ENCODE measurements at places on chromosomes 4 and X.
A peak's percentile ranks its signal among the peaks of the same experiment; 100 is the strongest.

- no peak for DNase-seq
Observed at GRCh38 chr4:165580351-165580905, 201.6 kb downstream of the CPE start.

DNA sequence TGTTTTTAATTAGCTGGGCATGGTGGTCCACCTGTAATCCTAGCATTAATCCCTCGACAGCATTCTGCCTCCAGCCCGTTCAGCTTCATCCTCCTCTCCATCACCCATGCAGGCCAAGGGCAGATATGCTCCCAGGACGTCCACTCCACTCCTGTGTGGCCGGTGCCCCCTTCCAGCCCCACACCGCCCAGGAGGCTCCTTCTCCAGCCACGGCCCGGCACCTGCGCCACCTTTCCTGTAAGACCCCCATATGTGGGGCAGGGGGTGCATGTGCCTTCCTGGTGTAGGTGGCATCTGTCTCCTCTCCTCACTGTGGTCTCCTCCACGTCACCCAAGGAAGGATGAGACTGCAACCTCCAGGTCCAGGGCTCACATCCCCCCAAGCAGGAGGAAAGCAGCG, 57.0 kb upstream of the MXD4 start:
- no peak for DNase-seq

DNA sequence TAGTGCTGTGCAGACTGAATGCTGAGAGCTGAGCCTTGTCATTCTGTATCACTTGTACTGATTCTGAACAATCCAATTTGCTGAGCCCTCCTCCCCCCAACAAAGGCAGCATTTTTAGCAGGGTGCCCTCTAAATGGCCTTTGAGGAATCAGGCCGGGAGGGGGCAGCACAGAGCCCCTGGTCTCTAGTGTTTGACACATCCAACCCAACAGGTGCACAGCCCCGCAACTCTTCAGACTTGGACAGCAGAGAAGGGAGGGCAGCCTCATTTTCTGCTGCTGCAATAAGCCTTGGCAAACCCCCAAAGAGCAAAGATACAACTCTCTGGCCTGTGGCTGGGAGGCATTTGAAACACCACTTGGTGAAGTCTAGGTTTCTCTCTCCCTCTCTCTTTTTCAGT, 3.4 kb downstream of the ATP1B4 start:
- DNase-seq = peak; percentile 8

DNA sequence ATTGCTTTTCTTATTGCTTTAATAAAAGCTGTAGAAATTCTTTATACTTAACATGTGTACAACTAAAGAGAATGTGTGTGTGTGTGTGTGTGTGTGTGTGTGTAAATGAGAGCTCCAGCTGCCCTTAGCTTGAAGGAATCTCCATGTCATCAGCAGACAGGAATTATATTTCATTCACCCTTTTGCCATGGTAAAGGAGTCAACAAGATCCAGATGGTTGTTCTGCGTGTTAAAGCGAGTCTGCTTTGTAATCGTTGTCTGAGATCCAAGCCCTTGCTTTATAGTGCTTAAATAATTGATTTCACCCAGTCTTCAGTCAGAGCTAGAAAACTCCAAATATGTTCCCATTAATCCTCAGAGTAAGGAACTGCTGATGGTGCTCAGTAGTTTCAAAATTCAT, 285.5 kb downstream of the PDGFC start:
- DNase-seq = peak; percentile 35

GRCh38 chr4:89164400-89164799, 53.1 kb downstream of the TIGD2 start:
- no peak for DNase-seq

- DNase-seq = no peak
Observed at GRCh38 chrX:108348525-108348924, 89.7 kb downstream of the COL4A6 start.

DNA sequence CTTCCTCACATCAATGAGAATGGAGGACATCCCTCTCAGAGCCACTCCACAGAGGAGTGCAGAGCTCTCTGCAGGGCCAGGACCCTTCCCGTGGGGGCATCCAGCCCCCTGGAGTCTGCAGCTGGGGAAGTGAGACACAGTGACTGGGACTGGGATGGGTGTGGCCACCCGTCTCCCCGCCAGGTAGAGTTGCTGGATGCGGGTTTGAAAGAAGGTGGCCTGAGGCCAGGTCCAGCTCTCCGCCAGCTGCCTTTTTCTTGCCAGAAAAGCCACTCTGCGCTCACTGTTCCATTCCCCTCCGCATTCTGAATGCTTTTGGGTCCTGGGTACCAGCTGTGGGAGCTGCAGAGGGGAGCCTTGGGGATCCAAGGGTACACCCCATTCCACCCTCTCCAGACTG, 82.6 kb downstream of the ABLIM2 start:
- no peak for DNase-seq

DNA sequence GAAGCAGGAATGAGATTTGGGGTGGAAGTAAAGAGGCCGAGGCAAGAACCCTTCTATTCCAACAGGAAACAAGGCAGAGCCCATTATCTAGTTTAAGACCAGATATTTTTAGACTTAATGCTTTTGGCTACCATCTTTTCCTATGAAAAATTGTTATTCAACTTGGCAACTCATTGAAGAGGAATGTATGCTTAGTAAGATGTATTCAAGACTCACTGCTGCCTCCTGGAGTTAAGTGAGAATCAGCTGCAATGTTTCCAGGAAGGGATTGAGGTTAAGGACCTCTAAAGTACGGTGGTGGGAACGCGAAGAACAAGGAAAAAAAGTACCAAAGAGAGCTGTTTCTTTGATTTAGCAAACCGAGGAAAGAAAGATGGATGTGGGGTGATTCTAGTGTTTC, 89.1 kb downstream of the RAPGEF2 start:
- DNase-seq = peak; percentile 4

DNA sequence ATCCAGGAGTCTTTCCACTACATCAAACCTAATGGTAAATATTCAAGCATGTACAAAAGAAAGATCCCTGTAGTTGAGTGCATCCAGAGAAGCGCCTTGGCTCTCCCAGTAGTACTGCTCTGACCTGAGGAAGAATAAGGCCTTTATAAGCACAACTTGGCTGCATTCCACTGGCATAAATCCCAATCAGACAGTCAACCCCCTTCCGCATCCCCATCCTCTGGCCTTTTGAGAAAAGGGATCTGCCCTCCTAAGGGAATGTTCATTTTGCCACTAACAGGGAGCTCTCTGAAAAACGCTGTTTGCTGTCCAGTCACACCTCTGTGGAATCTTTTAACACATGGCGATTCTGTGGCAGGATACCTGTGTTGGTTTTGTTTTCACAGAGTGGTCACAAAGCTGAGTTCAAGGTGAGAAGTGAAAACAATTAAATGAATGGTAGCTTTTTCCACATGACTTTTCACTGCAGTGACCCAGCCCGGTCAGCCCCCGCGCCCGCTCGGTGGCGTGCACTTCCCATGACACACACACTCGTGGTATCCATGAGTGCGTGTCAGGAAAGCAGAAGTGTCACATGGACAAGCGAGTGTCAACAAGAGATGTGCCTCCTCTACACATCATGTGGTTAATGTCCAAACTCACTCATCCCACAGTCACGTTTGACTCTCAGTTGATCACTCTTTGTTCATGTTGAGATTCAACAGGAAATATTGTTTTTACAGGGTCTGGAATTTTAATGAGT, 112.2 kb upstream of the ENPP6 start:
- DNase-seq = no peak

- DNase-seq = no peak
Observed at GRCh38 chr4:4866124-4866865, 6.8 kb downstream of the MSX1 start.

- DNase-seq = no peak
Observed at GRCh38 chr4:140109292-140109691, 44.7 kb downstream of the MAML3 start.

- no peak for DNase-seq
Observed at GRCh38 chr4:66095065-66095464, 424.8 kb upstream of the EPHA5 start.

DNA sequence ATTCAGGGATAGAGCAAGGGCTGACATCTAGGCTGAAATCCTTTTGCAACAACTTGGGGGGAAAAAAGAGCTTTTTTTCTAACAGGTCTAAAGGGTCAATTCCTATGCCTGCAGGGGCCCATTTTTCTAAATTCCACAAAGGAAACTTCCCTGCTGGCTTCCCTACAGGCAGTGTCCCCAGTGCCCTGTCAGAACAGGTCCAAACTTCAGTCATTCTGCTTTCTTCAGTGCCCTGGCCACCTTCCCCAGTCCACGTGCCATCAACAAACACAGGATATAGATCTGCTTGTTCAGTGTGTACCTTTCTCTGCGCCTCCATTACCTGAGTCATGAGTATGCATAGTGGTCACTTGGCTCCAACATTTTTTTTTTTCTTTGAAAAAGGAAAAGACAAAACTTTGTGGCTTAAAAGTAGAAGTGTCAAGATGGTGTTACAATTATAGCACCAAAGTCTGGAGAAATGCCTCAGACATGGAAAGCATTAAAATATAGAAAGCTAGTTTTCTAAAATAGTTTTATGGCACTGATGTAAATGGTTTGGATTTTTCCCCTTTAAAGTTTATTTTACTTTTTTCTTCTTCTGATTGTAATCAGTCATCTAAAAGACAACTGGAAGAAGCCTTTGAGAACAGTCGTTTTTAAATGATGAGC, 84.0 kb upstream of the JADE1 start:
- DNase-seq = no peak

- DNase-seq = no peak
Observed at GRCh38 chr4:40199179-40199670, 2.4 kb downstream of the RHOH start.

DNA sequence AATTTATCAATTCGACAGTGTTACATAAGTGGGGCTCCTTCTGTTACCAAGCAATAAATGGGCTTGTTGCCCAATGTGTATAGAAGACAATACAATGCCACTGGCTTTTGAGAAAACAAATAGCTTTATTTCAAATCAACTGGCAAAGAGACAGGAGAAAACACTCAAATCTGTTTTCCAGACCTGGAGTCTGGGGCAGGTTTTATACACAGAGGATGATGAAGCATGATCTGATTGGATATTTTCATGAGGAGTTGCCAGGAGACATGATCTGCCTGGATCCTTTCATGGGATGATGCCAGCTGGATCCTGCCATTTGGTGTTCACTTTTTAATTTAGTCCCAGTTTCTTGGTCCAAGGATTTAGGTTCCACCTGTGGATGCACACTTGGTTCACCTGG, 287.9 kb downstream of the CXXC4 start:
- DNase-seq = no peak

GRCh38 chrX:131762802-131763234, 218.9 kb downstream of the OR13H1 start:
- no peak for DNase-seq

Measured in NCI-H524 treated with DMSO at 0.1 percent for 48 hours (cell line).